ENCODE measurements at places on chromosomes 3 and 15. TPM values are rescaled to one million over a fixed set of nuclear protein-coding genes. Genes with fewer than 3 reads are reported as not detected.

The SH2D7 gene
- total RNA-seq, result not detected

DNA sequence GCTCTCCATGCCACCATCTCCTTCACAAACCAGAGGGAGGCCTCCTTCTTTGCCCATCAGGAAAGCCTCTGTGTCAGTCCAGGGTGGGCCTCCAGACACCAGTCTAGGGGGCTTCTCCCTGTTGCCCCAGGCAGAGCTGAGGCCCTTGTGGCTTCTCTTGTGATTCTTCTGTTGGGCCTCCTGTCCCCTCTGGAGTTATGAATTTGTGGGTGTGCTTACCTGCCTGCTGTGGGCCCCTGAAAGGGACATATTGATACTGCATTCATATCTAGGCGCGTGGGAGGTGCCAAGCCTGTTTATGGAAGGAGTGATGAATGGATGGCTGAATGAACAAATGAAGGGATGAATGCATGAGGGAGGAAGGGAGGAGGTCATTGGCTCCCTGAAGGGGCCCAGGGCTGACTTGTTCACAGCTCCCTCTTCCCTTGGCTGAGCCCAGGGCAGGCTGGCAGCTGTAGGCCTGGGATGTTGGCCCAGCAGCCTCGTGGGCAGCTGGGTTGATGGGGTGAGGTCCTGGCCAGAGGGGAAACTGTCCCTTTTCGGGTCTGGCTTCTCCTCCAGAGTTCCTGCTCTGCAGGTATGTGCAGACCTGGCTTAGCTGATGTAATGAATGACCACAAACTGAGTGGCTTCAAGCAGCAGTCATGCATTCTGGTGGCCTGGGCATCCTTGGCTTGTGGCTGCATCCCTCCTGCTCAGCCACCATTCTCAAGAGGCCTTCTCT, 195.4 kb downstream of the GOLGA6L6 start:
- no peak for DNase-seq

The ECE2 gene
- not detected for total RNA-seq

DNA sequence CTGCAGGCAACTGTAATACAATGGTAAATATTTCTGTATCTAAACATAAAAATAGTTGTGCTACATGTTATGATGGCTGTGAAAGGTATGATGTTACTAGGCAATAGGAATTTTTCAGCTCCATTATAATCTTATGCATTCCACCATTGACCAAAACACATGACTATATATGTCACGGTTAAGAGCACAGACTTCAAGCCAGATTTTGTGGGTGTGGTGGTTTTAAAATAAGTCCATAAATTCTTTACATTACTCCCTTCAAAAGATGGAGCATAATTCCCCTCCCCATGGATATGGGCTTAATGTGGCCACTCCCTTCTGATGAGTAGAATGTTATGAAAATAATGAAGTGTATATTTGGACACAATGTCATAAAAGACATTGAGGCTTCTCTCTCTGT, 88.4 kb upstream of the TBC1D5 start:
- DNase-seq, result no peak

GRCh38 chr15:101256757-101257156, 4.9 kb upstream of the CHSY1 start:
- no peak for DNase-seq

Measured in neural crest cell (in vitro differentiated cells).